ENCODE measurements at places on chromosomes 7 and 10.
A peak's percentile ranks its signal among the peaks of the same experiment; 100 is the strongest.

DNA sequence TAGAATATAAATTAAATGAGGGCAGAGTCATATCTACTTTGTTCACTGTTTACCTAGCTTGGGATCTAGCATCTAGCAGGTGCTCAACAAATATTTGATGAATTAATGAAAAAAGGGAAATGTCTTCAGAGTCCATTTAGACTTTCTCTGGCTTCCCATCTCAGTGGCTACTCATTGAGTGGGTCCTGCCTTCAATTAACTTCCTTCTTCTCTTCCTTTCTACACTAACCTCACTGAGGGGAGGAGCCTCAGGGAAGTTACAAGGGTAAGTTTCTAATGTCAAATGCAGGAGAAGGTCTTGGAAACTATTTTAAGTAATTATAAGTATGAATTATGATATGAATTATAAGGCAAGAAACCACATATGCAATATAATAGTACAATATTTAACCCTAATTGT is 28.2 kb upstream of the MPP7 start:
- no peak for DNase-seq

DNA sequence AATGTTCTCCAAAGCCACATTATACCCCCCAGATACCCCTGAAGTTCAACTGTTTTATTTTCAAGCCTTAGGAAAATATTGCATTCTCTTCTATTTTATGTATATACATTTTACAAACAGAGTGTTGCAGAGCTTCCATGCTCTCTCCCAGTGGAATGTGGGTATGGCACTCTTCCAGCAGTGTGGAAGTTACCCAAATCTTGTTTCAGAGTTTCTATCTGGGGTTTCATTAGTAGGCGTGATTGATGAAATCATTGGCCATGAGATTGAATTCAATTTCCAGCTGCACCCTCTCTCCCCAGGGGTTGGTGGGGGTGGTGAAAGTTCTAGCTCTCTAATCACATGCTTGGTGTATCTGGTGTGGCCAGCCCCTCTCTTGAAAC is 350.4 kb downstream of the RPS24 start:
- DNase-seq = no peak

DNA sequence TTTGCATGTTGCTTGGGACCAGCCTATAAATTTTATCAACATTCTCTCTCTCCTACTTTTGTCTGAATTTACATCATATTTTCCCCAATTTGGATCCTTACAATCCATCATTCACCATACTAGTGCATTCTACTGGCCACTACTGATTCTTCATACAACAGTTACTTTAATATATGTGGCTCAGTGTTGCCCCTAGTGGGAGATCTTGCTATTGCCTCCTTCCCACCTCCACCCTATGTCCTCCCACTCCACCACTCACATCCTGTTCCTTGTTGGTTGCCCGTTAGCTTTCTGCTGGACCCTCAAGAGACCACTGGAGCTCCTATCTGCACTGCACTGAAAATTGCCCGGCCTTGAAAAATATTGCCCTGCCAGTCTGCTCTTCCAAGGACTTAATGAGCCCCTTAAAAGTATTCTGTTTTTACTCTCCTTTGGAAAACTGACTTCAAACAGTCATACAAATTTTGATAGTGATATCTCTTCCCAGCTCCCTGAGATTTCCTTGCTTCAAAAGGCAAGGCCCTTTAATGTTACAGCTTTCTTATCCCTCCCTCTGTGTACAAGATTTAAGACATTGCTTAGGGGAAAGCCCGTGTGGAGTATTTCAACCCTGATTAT is 243.2 kb upstream of the TMEM229A start:
- peak; percentile 35 for DNase-seq

GRCh38 chr10:15609246-15609645 is 110.5 kb downstream of the ITGA8 start:
- DNase-seq = peak; percentile 58

- no peak for DNase-seq
Observed at GRCh38 chr7:133696056-133696455, 431.1 kb upstream of the LRGUK start.

- DNase-seq = no peak
Observed at GRCh38 chr7:30697719-30698460, 15.6 kb upstream of the CRHR2 start.

DNA sequence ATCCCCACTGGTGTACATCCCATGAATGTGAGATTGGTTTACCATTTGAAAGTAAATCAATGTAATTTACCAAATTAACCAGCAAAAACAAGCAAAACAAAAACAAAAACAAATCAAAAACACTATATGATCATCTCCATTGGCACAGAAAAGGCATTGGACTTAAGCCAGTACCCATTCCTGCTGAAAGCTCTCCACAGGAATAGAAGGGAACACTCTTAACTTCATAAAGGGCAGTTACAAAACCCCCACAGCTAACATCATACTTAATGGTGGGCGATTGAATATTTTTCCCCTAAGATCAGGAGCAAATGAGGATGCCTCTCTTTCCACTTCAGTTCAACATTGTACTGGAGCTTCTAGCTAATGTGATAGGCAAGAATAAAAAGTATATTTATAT is 34.1 kb downstream of the PRKG1 start:
- DNase-seq = no peak

GRCh38 chr10:16988900-16989299 is 140.7 kb downstream of the CUBN start:
- no peak for DNase-seq

DNA sequence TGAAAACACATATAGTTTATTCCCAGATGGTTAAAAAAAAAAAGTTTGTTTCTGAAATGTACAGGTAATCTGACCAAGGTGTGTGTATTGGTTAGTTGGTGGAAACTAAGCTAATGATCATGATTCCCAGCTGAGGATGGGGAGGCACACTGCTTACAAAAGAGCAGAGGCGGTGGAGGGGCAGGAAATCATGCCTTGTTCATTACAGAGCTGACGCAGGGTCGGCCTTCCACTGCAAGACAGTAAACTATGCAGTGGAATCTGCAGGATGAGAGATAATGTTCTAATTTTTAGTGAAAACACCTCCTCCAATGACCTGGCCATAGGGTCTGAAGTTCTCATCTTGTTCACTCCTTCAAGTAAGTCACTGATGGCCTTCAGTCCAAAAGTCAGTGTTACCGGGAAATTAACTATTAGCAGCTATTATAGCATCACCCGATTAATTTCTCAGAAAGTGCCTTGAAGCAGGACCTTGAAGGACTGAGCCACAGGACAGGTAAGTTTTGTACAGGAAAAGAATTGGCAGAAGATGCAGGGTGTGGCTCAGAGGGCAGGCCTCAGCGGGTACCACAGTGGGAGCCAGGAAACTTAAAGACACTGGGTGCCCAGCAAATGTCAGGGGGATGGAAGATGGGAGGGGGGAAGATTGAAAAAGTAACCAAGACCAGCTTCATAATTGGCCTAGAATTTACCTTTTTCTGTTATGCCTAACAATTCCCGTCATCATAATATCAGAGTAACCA is 36.0 kb downstream of the MYOF start:
- no peak for DNase-seq

GRCh38 chr7:143514995-143515735 is 37.5 kb downstream of the TAS2R41 start:
- no peak for DNase-seq

GRCh38 chr7:137846827-137847567 is at the start of gene DGKI:
Gene DGKI (minus strand): TSS chr7:137846974.
- DNase-seq = no peak

DNA sequence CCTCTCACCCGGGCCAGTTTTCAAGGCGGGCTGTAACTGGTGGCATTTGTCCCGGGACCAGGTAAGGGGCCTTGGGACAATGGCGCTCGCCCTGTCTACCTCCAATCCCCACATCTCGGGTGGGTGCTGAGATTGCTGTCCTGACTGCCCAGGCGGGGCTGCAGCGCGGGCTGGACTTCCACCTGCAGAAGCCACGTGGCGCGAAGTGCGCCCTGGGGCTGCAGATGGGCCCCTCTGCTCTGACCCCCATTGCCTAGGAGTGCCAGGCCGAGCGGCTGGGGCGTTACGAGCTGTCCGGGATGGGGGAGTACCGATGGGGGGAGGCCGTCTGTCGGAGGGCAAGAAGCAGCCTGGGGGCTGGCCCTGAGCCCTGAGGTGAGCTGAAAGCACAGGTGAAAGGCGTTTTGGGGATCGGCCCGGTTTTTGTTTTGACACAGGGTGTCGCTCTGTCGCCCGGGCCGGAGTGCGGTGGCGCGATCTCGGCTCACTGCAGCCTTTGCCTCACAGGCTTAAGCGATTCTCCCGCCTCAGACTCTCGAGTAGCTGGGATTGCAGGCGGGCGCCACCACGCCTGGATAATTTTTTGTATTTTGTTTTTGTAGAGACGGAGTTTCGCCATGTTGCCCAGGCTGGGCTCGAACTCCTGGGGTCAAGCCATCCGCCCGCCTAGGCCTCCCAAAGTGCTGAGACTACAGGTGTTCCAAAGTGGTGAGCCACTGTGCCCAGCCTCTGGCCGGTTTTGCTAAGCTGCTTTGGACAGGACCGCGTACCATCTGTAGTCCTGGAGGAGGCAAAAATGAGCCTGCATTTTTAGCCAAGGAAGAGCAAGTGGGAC is at the start of gene SFXN2:
SFXN2 (plus strand) TSS at position 16 of the 835 bp plus-strand sequence. CDS start 12,001 bp downstream, outside the sequence.
- peak; percentile 32 for DNase-seq

All from ELR (cell line).